Naive thymus-derived CD4-positive, alpha-beta T cell (primary cell): ENCODE measurements at places on chromosomes 5 and 9.
A peak's percentile ranks its signal among the peaks of the same experiment; 100 is the strongest.

GRCh38 chr9:128034821-128035652, 32.1 kb downstream of the NAIF1 start:
- DNase-seq, result peak; percentile 78
- peak overlapping the region; percentile 18 for H3K4me3 ChIP-seq
- no peaks in the 10 kb centered on the region for H3K27me3 ChIP-seq
- peak overlapping the region; percentile 63 for H3K27ac ChIP-seq
- H3K4me1 ChIP-seq, result peaks cover 40% of the 10 kb centered on the region

GRCh38 chr9:87793292-87793691, 67.4 kb downstream of the CTSL start:
- no peak overlapping the region for H3K27ac ChIP-seq
- no peaks in the 10 kb centered on the region for H3K27me3 ChIP-seq
- no peaks in the 10 kb centered on the region for H3K36me3 ChIP-seq
- no peaks in the 10 kb centered on the region for H3K4me1 ChIP-seq
- no peak overlapping the region for H3K4me3 ChIP-seq

DNA sequence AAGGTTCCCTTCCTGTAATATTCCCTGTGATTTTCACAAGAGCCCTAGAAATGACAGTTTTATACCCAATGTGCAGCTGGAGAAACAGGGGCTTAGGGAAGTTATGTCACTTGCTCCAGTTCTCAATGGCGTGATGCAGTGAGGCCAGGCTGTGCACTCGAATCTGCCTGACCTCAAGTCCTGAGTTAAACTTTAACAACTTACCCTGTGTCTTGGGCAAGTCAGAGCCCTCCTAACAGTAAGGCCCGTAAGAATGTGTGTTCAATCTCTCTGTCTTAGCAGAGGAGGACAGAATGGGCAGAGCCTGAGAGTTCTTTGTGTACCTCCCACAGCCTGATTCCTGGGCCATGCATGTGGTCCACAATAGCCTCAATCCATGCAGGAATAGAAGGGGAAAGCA, 181.1 kb downstream of the TRIM32 start:
- no peak overlapping the region for H3K27ac ChIP-seq
- no peaks in the 10 kb centered on the region for H3K36me3 ChIP-seq
- no peaks in the 10 kb centered on the region for H3K27me3 ChIP-seq
- no peaks in the 10 kb centered on the region for H3K4me1 ChIP-seq
- no peak overlapping the region for H3K4me3 ChIP-seq

DNA sequence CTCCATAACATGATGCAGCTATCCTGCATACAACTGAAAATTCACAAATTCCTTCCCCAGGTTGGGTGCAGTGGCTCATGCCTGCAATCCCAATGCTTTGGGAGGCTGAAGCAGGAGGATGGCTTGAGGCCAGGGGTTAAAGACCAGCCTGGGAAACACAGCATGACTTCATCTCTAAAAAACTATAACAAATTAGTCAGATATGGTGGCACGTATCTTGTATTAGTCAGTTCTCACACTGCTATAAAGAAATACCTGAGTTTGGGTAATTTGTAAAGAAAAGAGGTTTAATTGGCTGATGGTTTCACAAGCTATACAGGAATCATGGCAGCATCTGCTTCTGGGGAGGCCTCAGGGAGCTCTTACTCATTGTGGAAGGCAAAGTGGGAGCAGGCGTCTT, 56.4 kb upstream of the DAPK1 start:
- no peaks in the 10 kb centered on the region for H3K27me3 ChIP-seq
- no peak for DNase-seq
- H3K36me3 ChIP-seq, result no peaks in the 10 kb centered on the region
- no peak overlapping the region for H3K4me3 ChIP-seq
- H3K4me1 ChIP-seq, result no peaks in the 10 kb centered on the region

DNA sequence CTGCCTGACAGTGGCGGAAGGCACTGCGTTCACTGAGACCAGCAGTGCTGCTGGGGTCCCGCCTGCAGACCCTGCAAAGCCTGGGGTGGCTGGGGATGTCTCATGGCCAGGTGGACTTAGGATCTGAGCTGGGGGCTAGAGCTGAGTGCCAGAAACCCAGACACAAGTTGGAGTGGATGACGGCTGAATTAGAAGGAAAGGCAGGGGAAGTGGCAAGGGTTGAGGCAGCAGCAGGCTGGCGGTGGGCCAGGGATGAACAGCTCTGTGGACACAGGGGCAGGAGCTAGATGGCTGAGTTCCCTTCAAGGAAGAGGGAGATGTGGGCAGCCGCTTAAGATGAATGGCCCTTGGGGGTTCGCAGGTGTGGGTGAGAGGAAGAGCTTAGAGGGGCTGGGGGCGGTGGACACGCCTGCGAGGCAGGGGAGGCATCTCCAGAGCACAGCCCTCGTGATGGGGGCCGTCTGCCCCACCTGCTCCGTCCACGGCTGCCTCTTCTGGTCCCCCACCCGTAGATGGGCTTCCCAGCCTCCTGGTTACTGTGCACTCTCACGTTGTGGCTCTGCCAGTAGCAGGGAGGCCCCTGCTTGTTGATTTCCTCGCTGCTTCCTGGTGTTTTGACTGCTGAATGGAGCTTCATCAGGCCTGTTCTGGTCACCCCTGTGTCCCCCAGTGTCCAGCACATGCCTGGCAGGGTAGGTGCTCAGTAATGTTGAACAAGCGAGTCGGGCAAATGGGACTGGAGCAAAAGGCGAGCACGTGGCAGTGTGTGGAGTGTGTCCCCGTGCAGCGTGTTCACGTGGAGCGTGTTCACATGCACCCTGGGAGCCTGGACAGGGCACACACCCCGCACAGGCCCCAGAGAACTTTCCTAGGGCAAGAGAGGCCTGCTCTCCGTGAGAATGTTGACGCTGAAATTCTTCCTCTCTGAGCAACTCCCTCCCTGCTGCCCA, 168.2 kb downstream of the CACNA1B start:
- no peak overlapping the region for H3K4me3 ChIP-seq
- H3K27ac ChIP-seq, result no peak overlapping the region
- H3K36me3 ChIP-seq, result no peaks in the 10 kb centered on the region

GRCh38 chr9:27625751-27626150, 52.5 kb upstream of the C9orf72 start:
- no peaks in the 10 kb centered on the region for H3K4me1 ChIP-seq
- H3K27ac ChIP-seq, result no peak overlapping the region
- no peak overlapping the region for H3K4me3 ChIP-seq
- no peaks in the 10 kb centered on the region for H3K27me3 ChIP-seq
- no peaks in the 10 kb centered on the region for H3K36me3 ChIP-seq

- no peak for DNase-seq
- no peak overlapping the region for H3K27ac ChIP-seq
- no peaks in the 10 kb centered on the region for H3K27me3 ChIP-seq
- no peak overlapping the region for H3K4me3 ChIP-seq
These were observed 81.0 kb upstream of the TRIO start for GRCh38 chr5:14062178-14062577.

DNA sequence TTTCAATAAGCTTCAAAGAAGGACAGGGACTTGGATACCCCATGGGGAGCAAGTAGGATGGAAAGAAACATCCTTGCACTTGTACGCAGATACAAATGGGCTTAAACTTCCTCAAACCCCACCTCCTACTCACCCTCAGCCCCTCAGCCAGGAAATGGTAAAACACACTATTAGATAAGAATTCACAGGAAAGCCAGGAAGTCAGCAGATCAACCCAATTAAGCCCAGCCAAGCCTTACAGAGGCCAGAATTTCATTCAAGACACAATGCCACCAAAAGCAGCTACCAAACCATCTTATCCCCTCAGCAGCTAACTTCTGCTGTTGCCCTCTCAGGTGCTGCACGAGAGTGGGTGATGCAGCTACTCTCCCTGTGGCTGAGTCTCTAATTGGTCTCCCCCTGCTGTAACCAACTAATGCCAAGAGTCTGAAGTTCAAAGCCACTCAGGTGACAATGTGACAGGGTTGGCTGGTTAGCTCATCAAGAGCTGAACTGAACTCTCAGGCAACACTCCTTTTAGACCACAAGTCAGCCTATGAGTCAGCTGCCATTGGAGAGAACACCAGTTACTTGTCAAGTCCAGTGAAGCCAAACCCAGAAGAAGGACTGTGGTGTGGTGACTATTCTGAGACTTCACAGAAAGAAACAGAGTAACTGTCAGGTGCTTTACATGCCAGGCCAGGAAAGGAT, 201.9 kb downstream of the ZNF608 start:
- H3K27me3 ChIP-seq, result no peaks in the 10 kb centered on the region
- no peak overlapping the region for H3K27ac ChIP-seq
- no peaks in the 10 kb centered on the region for H3K36me3 ChIP-seq
- H3K4me3 ChIP-seq, result no peak overlapping the region
- H3K4me1 ChIP-seq, result no peaks in the 10 kb centered on the region

DNA sequence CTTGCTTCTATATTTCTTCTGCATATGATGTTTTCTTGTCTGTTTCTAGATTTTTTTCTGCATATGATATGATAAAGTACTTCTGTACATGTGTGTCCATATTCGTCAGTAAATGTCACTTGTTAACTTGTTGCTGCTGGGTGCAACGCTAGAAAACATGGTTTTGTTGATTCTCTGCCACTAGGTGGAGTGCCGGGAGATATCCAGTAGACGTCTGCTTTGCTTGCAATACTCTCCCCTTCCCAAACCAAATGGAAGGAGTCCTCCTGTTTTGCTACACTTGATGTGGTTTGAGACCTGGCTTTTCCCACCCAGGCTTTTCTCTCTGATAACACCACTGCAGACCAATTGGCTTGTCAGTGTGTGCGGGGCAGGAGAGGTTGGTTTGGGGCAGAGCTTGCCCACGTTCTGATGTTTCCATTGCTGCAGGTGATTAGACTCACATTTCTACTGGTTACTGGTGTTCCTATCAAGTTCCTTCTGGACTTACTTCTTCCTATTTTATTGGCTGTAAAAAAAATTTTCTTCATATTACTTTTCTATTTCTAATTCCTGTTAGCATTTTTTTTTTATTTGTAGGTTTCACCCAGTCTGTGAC, 900.0 kb upstream of the CDH10 start:
- DNase-seq, result no peak
- no peaks in the 10 kb centered on the region for H3K27me3 ChIP-seq
- no peaks in the 10 kb centered on the region for H3K4me1 ChIP-seq
- no peak overlapping the region for H3K4me3 ChIP-seq
- no peaks in the 10 kb centered on the region for H3K36me3 ChIP-seq
- H3K27ac ChIP-seq, result no peak overlapping the region

- H3K27me3 ChIP-seq, result no peaks in the 10 kb centered on the region
- no peak overlapping the region for H3K27ac ChIP-seq
- H3K36me3 ChIP-seq, result no peaks in the 10 kb centered on the region
- H3K4me3 ChIP-seq, result no peak overlapping the region
- H3K4me1 ChIP-seq, result no peaks in the 10 kb centered on the region
- no peak for DNase-seq
These were observed 141.5 kb downstream of the GABRG2 start for GRCh38 chr5:162209005-162209605.
